ENCODE measurements at places on chromosomes 16 and 17. TPM values are rescaled to one million over a fixed set of nuclear protein-coding genes. Genes with fewer than 3 reads are reported as not detected.

- no peaks in the 10 kb centered on the region for H3K27me3 ChIP-seq
- H3K36me3 ChIP-seq: no peaks in the 10 kb centered on the region
- no peak for DNase-seq
- no peaks in the 10 kb centered on the region for H3K4me1 ChIP-seq
- H3K4me3 ChIP-seq: no peak overlapping the region
Measured at GRCh38 chr16:2743007-2743810, 9.2 kb upstream of the SRRM2 start.

- peaks cover 4% of the 10 kb centered on the region for H3K4me1 ChIP-seq
- no peaks in the 10 kb centered on the region for H3K27me3 ChIP-seq
- H3K36me3 ChIP-seq: no peaks in the 10 kb centered on the region
- DNase-seq: peak; percentile 98
Measured at GRCh38 chr16:30052671-30053372, 12.7 kb upstream of the ALDOA start.

- DNase-seq: peak; percentile 80
- H3K36me3 ChIP-seq: no peaks in the 10 kb centered on the region
- no peak overlapping the region for H3K27ac ChIP-seq
- H3K27me3 ChIP-seq: peaks cover 27% of the 10 kb centered on the region
Measured at GRCh38 chr17:3965118-3965800, 1.0 kb upstream of the ATP2A3 start.

DNA sequence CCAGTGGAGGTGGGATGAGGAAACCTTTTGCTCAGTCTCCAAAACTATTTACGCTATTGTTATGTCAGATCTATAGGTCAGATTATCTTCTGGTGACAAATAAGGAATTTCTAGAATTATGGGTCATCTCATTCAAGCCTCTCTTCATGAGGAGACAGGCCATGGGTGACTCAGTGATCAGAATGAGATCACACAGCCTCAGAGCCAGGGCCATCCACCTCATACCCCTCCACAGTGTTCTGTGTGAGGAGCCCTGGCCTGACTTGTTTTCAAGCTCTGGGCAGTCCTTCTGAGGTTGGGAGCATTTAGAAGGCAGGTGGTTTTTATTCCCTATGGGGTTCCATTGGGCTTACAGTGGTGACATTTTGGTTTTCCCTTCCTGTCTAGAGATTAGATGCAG lies 26.5 kb downstream of the YPEL2 start:
- no peaks in the 10 kb centered on the region for H3K27me3 ChIP-seq
- H3K4me3 ChIP-seq: no peak overlapping the region
- no peak overlapping the region for H3K27ac ChIP-seq
- DNase-seq: no peak
- H3K4me1 ChIP-seq: peaks cover 4% of the 10 kb centered on the region

GRCh38 chr16:1439058-1439698 lies 5.2 kb downstream of the CCDC154 start:
- H3K4me1 ChIP-seq: no peaks in the 10 kb centered on the region
- H3K27me3 ChIP-seq: no peaks in the 10 kb centered on the region
- no peak overlapping the region for H3K27ac ChIP-seq
- DNase-seq: no peak
- H3K4me3 ChIP-seq: no peak overlapping the region

DNA sequence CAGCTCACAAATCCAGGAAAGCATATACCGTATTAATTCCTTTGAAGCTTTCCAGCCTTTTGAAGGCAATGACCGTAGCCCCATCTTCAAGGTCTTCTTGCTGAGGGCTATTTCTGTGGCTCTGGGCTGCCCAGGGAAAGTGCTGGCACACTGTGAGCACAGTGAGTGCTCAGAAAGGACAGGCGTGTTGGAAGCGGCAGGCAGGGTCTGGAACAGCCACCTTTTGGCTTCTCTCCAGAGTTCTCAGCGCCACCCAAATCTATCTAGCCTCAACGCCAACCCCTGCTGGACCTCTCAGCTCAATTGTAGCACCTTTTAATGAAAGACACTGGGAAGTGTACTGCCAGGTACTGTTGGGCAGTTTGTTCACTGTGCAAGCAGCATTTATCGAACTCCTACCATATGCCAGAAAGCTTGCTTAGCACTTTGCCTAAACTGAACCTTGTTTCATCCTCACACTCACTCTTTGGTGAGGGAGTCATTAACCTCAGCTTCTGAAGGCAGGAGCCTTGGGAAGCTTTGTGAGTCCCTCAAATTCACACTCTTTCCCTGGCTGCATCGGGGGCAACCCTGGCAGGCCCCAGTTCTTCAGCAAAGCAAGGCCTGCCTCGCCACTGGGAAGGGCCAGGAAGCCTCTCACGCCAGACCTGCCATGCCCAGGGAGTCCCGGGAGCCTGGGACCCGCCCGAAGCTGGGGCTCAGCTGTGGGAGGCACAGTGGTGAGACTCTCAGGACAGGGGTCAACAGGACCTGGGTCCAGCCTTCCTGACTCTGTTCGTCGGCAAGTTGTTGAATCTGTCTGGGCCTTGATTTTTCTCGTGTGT lies 13.5 kb upstream of the CIBAR2 start:
- H3K4me1 ChIP-seq: peaks cover 4% of the 10 kb centered on the region
- H3K27ac ChIP-seq: no peak overlapping the region
- no peak overlapping the region for H3K4me3 ChIP-seq
- H3K36me3 ChIP-seq: no peaks in the 10 kb centered on the region
- no peaks in the 10 kb centered on the region for H3K27me3 ChIP-seq

GRCh38 chr16:66164581-66165247 lies 201.8 kb upstream of the CDH5 start:
- no peaks in the 10 kb centered on the region for H3K4me1 ChIP-seq
- DNase-seq: no peak
- no peak overlapping the region for H3K27ac ChIP-seq
- H3K36me3 ChIP-seq: no peaks in the 10 kb centered on the region
- H3K4me3 ChIP-seq: no peak overlapping the region

GRCh38 chr16:65884018-65884417 lies 482.5 kb upstream of the CDH5 start:
- no peaks in the 10 kb centered on the region for H3K4me1 ChIP-seq
- no peak for DNase-seq
- no peak overlapping the region for H3K27ac ChIP-seq
- H3K4me3 ChIP-seq: no peak overlapping the region
- no peaks in the 10 kb centered on the region for H3K36me3 ChIP-seq

DNA sequence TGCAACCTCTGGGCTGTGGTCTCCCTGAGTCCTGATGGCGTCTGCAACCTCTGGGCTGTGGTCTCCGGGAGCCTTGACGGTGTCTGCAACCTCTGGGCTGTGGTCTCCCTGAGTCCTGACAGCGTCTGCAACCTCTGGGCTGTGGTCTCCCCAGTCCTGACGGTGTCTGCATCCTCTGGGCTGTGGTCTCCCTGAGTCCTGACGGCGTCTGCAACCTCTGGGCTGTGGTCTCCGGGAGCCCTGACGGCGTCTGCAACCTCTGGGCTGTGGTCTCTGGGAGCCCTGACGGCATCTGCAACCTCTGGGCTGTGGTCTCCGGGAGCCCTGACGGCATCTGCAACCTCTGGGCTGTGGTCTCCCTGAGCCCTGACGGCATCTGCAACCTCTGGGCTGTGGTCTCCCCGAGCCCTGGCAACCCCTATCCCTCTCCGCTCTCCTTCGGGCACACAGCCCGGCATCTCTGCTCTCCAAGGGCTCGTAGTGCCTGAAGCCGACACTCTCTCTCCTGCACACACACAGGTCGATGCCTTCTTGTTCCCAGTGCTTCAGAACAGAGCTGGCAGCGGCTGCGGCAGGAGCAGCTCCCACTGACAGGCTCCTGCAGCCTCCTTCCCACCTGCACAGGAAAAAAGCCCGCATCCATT lies 45.6 kb downstream of the METRNL start:
- DNase-seq: no peak
- H3K4me3 ChIP-seq: no peak overlapping the region

DNA sequence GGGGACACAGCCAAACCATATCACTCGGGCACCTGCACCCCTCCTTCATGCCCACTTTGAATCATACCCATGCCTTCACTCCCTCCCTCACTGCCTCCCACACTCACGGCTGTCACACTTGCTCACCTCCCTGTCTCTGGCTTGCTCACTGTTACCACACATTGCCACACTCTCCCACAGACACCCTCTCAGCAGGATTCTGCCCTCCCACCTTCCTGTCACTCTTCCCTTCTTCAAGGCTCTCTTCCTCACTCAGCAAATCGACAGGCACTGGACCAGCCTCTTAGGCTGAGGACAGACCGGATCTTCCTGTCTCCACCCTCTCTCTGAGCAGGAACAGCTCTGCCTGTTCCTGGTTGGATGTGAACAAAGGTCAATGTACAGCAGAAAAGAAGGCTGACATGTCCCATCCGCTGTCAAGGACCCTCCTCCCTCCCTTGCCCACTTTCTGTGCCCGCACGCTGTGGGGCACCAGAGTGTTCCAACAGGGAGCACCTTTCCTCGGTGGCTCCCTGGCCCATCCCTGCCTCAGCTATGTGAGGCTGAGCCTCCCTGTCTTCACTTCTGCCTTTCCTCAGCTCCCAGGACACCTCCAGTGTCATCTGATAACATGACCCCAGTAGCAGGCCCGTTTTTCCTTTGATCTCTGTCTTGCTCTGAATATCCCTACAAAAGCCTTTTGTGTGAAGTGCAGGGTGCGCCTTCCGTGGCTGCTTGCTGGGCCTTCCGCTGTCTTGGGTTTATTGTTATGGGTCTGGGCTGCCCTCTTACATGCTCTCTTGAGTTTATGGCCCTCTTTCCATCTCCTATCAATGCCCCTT lies 47.0 kb downstream of the CCDC182 start:
- no peaks in the 10 kb centered on the region for H3K4me1 ChIP-seq
- H3K36me3 ChIP-seq: no peaks in the 10 kb centered on the region
- H3K27me3 ChIP-seq: no peaks in the 10 kb centered on the region
- H3K27ac ChIP-seq: no peak overlapping the region

GRCh38 chr16:71540-72401 lies 660 bp downstream of the RHBDF1 start:
- H3K27ac ChIP-seq: no peak overlapping the region
- peak overlapping the region; percentile 68 for H3K4me3 ChIP-seq
- no peaks in the 10 kb centered on the region for H3K27me3 ChIP-seq
- H3K4me1 ChIP-seq: peaks cover 8% of the 10 kb centered on the region

GRCh38 chr16:56610017-56610608 lies 1.7 kb downstream of the MT2A start:
- H3K27me3 ChIP-seq: peaks cover 64% of the 10 kb centered on the region
- no peaks in the 10 kb centered on the region for H3K36me3 ChIP-seq
- no peak for DNase-seq
- H3K4me3 ChIP-seq: peak overlapping the region; percentile 62
- H3K27ac ChIP-seq: no peak overlapping the region

DNA sequence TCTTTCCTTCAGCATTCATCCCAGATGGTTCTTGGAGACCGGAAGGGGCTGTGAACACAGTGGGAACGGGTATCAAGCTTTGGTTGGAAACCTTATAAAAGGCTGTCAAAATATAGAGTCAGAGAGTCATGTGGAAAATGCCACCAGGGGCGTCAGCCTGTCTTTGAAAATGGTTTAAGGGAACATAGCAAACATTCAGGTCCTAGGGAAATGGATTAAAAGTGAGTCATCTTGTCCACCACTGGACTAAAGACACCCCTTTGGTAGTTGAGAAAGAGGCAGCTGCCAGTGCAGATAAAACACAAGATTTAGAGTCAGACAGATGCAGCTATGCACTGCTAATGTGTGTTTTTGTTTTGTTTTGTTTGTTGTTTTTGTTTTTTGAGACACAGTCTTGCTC lies 47.8 kb upstream of the BCO1 start:
- no peaks in the 10 kb centered on the region for H3K27me3 ChIP-seq
- H3K27ac ChIP-seq: no peak overlapping the region
- H3K4me3 ChIP-seq: no peak overlapping the region
- H3K36me3 ChIP-seq: no peaks in the 10 kb centered on the region

GRCh38 chr17:3917391-3917931 lies 1.2 kb upstream of the P2RX1 start:
- H3K4me1 ChIP-seq: peaks cover 4% of the 10 kb centered on the region
- no peaks in the 10 kb centered on the region for H3K27me3 ChIP-seq
- no peak overlapping the region for H3K4me3 ChIP-seq
- H3K36me3 ChIP-seq: no peaks in the 10 kb centered on the region
- no peak overlapping the region for H3K27ac ChIP-seq

DNA sequence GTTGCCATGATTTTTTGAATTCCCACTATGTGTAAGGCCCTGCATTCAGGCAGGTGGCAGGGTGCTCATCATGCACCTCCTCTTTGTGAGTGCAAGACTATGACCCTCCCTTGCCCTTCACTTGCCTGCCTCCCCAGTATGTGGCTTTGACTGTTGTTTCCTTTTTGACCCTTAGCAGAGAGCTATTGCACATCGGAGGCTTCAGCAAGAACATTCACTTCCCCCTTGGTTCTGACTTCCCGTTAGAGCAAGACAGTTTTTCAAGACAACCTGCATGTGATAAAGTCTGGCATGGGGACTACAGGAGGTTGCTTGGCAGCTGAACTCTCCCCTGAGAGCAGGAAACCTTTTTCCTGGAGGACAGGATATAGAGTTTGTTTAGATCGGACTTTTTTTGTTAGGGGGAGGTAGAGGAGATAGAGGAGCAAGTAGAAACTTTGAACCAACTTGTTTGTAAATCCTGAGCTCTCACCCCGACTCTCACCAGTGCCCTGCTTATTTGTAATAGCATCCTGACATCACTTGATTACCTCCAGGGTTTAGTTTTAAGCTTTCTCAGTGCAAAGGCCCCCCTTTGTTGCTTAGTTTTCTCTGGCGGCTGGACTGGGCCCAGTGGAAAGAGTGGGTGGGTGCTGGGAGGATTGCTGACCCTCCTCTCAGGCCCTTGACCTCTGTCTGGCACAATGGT lies 34.3 kb downstream of the LIMD2 start:
- H3K36me3 ChIP-seq: no peaks in the 10 kb centered on the region
- no peaks in the 10 kb centered on the region for H3K27me3 ChIP-seq
- H3K4me3 ChIP-seq: no peak overlapping the region
- no peak for DNase-seq

DNA sequence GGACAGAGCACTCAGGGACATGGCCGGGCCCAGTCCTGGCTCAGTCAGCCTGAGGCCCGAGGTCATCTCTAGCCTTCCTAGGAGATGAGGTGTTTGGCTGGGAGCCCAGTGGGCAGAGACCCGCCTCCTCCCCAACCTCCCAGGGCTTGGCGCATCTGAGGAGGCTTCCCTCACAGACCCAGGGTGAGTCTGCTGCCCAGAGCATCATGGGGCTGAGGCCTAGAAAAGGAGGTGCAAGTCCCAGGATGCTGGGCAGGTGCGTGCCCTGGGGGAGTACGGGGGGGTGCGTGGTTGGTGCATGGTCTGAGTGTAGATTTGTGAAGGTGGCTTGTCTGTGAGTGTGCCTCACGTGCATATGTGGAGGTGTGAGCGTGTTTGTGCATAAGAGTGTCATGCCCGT lies 4.7 kb downstream of the PDE6G start:
- H3K36me3 ChIP-seq: no peaks in the 10 kb centered on the region
- no peaks in the 10 kb centered on the region for H3K4me1 ChIP-seq
- H3K27ac ChIP-seq: no peak overlapping the region
- peaks cover 12% of the 10 kb centered on the region for H3K27me3 ChIP-seq
- no peak overlapping the region for H3K4me3 ChIP-seq

GRCh38 chr16:1438229-1439057 lies 5.9 kb downstream of the CCDC154 start:
- H3K27ac ChIP-seq: no peak overlapping the region
- H3K4me1 ChIP-seq: no peaks in the 10 kb centered on the region
- no peak overlapping the region for H3K4me3 ChIP-seq
- H3K36me3 ChIP-seq: no peaks in the 10 kb centered on the region
- no peak for DNase-seq

GRCh38 chr16:600781-601180 lies 10.9 kb downstream of the RAB40C start:
- H3K27ac ChIP-seq: no peak overlapping the region
- DNase-seq: no peak
- no peaks in the 10 kb centered on the region for H3K36me3 ChIP-seq
- no peaks in the 10 kb centered on the region for H3K27me3 ChIP-seq
- H3K4me3 ChIP-seq: no peak overlapping the region

GJD3 gene
- 1.4 TPM for total RNA-seq

GPR179 gene
- 0.07 TPM for total RNA-seq

CHST6 gene
- 25.4 TPM for total RNA-seq

GRB7 gene
- 32.2 TPM for total RNA-seq

EVPL gene
- 0.99 TPM for total RNA-seq

SOST gene
- not detected for total RNA-seq

TBC1D3H gene
- not detected for total RNA-seq

CMTR2 gene
- total RNA-seq: 12.8 TPM

Data from H1 (cell line).